ENCODE measurements at places on chromosomes 2 and 18.

DNA sequence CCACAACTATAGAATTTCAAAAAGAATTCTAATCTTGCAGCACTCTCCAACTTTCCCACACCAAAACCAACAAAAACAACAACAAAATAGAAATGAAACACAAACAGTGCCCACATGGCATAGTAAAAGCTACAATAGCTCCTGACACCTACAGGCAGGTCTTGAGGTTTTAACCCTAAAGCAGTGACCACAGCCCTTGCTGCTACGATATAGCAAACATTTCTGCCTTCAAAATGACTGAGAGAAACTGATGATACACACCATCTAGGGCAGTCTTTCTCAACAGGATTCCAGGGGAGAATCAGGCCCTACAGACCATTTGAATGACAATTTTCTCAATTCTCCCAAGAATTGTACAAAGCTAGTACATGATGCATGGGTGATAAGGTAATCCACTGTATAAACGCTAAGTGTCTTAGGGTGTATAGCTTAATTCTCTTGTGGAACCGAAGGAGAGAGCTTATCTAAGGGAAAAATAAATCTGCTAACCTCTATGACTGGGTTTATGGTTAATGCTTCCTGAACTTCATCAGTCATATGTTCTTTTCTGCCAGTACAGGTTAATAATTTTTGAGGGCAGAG lies 46.5 kb downstream of the TRAK2 start:
- DNase-seq, result no peak

GRCh38 chr2:137747509-137747908 lies 216.8 kb upstream of the HNMT start:
- no peak for DNase-seq

- no peak for DNase-seq
Measured at GRCh38 chr2:105544591-105545377, 145.9 kb upstream of the FHL2 start.

DNA sequence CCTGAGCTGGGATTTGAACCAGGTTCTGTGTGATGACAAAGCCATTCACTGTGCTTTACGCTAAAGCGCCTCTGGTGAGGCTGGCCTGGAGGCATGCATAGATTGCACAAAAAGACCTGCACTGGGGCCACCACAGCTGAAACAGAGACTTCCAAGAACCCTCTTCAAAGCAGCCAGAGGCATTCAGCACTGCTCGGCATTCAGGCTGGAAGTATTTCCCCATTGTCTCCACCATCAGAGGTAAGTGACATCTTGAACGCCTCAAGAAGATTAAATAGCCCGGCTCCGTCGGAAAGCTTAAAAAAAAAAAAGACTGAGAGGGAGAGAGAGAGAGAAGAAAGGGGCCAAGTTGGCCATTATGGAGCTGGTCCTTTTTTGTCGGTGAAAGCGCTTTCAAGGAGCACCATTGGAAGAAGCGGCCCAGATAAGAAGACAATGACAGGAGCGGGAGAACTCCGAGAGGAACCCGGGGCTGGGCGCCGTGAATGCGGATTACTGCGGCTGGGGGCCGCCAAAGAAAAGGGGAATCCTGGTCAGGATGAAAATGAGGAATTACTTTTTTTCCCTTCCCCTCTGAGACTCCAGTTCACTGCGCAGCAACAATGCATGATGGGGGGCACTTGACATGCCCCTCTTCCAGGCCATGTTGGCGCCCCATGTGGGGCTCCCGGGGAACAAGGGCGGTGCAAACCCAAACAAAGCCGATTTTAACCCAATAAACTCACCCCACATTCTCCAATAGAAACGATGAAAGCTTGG lies 228.3 kb downstream of the MYCN start:
- no peak for DNase-seq

- no peak for DNase-seq
Measured at GRCh38 chr2:217890445-217890844, 112.3 kb downstream of the TNS1 start.

GRCh38 chr18:74333091-74333490 lies 17.5 kb downstream of the C18orf63 start:
- DNase-seq, result no peak

DNA sequence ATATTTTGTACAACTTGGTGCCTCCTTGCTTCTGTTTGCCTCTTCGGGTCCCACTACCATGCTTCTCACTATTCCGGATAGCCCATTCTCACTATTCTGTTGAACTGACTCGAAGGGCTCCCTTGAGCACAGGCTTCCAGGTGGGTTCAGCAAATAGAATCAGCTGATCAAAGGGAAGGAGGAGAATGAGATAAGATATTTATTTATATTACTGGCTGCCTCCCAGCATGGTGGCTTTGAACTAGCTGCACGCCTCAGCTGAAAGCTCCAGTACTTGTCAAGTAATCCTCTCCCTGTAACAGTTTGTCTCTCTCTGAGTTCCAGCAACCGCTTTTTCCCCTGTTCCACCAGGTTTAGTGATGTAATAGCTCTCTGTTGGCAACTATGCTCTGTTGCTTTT lies 187.8 kb upstream of the HNRNPA3 start:
- no peak for DNase-seq

DNA sequence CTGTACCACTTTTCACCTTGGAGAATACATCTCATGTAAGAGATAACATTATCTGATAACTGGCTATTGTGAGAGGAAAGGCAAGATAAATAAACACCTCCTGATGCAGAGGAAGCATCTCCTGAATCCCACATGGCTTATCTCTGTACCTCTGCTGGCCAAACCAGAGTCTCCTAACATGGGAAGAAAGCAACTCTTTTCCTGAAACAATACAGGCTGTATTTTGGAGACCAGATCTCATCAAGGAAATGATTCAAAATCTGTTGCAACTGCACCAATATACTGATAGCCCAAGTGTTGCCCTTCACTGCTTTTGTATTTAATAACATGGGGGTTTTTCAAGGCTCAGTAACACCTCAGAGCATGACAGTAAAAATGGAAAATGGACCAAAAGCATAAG lies 106.9 kb downstream of the MREG start:
- DNase-seq, result no peak

GRCh38 chr2:181900007-181900651 lies 8.6 kb downstream of the ITPRID2 start:
- no peak for DNase-seq

DNA sequence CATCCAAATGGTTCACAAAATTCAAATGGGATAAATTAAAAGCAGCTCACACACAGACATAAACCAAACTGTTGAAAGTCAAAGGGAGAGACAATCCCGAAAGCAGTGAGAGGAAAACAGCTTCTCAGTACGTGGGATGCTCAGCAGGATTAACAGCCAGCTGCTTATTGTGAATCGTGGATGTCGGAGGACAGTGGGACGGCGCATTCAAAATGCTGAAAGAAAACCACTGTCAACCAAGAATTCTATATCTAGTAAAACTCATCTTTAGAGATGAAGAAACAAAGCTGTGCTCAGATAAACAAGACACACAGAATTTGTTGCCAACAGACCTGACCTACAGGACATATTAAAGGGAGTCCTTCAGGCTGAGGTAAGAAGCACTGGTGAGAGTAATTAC lies 102.9 kb downstream of the NFATC1 start:
- DNase-seq, result no peak

- DNase-seq, result no peak
Measured at GRCh38 chr2:128439791-128440665, 121.4 kb upstream of the HS6ST1 start.

- no peak for DNase-seq
Measured at GRCh38 chr2:28633204-28633603, 118.4 kb upstream of the PPP1CB start.

DNA sequence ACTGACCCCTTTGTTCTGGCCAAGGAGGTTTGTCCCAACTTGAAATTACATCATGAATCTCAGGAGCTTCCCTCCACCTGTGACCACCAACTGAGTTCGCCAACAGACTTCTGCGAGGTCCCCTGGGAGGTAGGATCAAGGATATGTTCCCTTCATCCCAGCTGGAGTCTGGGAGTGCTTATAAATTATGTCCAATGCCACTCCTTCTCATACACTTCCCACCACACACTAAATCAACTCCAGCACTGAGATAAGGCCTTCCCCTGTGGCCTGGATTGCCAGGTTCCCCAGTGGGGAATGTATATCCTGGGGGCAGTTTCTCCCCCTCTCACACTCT lies 99.2 kb downstream of the RND3 start:
- no peak for DNase-seq

- DNase-seq, result peak; percentile 77
Measured at GRCh38 chr2:241844066-241844728, 14.5 kb downstream of the PDCD1 start.

DNA sequence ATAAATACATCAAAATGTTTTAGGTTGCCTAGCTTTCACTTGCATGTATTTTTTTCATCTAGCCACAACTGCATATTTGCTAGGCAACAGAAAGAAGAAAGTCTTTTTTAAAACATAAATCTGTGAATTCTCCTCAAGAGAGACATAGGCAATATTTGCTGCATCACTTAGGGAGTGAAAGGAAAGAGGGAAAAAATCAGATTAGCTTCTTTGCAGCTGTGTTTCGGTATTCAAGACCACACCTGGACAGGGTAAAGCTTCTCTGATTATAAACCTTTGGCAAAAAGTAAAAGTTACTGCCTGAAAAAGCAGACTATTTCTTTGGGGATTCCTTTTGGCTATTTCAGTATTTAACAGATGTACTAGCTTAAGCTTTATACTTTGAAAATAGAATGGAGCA lies 280.9 kb upstream of the ZSWIM2 start:
- no peak for DNase-seq

DNA sequence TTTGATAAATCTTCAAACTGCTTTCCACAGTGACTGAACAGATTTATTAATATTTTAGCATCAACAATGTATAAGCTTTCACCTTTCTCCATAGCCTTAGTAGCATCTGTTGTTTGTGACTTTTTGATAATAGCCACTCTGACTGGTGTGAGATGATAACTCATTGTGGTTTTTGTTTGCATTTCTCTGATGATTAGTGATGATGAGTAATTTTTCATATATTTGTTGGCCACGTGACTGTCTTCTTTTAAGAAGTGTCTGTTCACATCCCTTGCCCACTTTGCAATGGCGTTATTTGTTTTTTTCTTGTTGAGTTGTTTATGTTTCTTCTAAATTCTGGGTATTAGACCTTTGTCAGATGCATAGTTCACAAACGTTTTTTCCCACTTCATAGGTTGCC lies 952.9 kb downstream of the TRIB2 start:
- DNase-seq, result no peak

GRCh38 chr18:76421685-76422078 lies 73.4 kb downstream of the ZNF516 start:
- DNase-seq, result no peak

Measured in stimulated activated CD8-positive, alpha-beta memory T cell treated with anti-CD3 and anti-CD28 coated beads, Interleukin-15, amount 100 ng/mL, for 4 hours (primary cell).